ENCODE measurements at places on chromosomes 5 and 9.

DNA sequence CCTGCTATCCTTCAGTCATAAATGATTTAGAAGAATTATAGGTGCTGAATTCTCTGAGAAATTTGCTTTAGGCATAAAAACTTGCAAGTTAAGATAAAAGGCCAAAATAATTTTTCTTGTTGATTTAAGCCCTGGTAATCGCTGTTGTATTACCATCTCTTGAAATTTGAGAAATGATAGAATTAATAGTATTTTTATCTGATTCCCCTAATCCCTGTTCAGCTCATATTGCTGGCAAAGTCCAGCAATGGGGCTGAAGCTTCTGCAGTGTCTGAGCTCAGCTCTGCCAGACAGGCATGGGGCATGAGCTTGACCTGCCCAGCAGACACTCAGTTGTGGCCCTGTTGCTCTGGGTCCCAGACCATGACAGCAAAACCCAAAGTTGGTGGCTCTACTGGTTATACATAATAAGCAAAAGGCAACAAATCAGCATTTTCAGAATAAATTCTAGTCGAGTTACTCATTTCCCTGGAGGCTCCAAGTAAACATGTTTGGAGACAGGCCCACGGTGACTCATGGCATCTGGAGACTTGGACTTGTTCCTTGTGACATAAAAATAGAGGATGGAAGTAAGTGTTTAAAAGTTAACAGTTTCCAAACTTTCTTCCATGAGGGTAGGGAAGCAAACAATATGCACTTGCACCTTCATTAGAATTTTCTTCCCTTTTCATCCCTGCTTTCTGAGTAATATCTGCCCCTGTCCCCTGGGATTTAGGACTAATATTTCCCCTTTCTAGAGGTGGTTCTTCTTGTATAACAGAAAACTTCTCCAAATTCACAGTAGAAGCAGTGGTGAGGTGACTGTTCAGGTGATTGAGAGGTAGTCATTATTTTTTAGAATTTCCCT, 60.2 kb upstream of the SLC2A8 start:
- no peak for DNase-seq

- DNase-seq: no peak
These were observed 100.4 kb downstream of the PDE4D start for GRCh38 chr5:59792983-59793585.

GRCh38 chr5:179749857-179750508, 17.4 kb downstream of the MAML1 start:
- DNase-seq: peak; percentile 28

- DNase-seq: no peak
These were observed 66.6 kb upstream of the PPP1R26 start for GRCh38 chr9:135413086-135413375.

DNA sequence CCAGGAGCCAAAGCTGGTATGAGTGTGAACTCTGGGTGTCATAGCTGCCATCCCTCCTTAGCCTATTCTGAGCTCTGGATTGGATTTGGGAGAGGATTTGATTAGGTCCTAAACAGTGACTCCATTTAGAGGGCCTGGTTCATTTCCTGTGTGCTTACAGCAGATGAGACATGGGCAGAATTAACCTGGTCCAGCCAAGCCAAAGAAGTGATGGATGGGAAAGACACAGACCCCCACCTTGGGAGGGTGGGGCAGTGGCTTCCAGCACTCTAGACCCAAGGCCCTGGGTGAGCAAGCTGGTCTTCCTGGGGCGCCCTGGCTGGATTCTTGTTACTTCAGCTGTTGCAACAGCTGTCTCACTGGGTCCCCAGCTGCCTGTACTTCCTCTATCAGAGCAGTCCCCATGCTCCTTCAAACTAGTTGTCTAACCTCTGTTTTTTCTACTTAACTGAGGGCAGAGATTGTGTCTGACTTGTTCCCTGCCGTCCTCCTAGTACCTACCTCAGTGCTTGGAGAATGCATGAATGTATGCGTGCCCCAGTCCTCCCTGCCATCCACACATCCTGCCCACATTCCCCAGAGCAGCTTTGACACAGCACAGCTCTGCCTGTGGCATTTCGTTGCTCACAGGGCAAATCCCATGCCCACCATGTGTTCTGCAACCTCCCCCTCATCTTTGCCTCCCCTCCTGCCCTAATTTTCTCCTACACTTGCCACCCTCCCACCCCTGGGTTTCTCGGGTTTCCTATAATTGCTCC, 115.9 kb downstream of the RGS3 start:
- DNase-seq: no peak

All from activated effector memory CD4-positive, alpha-beta T cell treated with anti-CD3 and anti-CD28 coated beads, Interleukin-2, amount 50 U/mL, for 16 hours (primary cell).